ENCODE measurements at places on chromosomes 5 and 9. TPM values are rescaled to one million over a fixed set of nuclear protein-coding genes. Genes with fewer than 3 reads are reported as not detected.

Gene FABP6
- not detected for polyA plus RNA-seq

Gene QRFP
- polyA plus RNA-seq = not detected

Gene TNFSF8
- polyA plus RNA-seq = not detected

Gene GCNT4
- polyA plus RNA-seq = 10.1 TPM

Gene PFDN1
- polyA plus RNA-seq = 114 TPM

Gene GFI1B
- not detected for polyA plus RNA-seq

GRCh38 chr5:139579-140442, 47.8 kb downstream of the PLEKHG4B start:
- DNase-seq = no peak

Gene RCL1
- 5.1 TPM for polyA plus RNA-seq

- DNase-seq = no peak
Measured at GRCh38 chr5:172531704-172532026, 77.3 kb upstream of the SH3PXD2B start.

Gene LCN10
- polyA plus RNA-seq = not detected

- DNase-seq = no peak
Measured at GRCh38 chr9:14312719-14313377, 1.1 kb downstream of the NFIB start.

GRCh38 chr5:172830876-172831662, 3.0 kb upstream of the ERGIC1 start:
- no peak for DNase-seq

DNA sequence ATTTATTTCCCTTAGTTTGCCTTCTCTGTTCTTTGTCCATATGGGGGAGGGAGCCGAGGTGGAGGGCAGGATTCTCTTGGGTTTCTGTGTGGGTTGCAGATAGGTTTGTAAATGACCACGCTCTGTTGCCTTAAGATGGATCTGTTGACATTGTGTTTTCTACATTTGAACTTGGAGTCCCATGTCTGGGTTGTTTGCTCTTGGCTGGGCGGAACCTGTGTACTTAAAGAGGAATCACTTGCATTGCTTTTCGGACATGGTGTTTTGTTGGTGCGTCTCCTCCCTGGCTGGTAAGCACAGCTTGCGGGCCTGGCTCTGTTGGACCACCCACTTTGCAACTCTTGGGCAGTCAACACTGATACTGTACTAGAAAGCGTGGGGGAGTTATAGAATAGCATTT, 45.9 kb downstream of the EHMT1 start:
- DNase-seq = no peak

DNA sequence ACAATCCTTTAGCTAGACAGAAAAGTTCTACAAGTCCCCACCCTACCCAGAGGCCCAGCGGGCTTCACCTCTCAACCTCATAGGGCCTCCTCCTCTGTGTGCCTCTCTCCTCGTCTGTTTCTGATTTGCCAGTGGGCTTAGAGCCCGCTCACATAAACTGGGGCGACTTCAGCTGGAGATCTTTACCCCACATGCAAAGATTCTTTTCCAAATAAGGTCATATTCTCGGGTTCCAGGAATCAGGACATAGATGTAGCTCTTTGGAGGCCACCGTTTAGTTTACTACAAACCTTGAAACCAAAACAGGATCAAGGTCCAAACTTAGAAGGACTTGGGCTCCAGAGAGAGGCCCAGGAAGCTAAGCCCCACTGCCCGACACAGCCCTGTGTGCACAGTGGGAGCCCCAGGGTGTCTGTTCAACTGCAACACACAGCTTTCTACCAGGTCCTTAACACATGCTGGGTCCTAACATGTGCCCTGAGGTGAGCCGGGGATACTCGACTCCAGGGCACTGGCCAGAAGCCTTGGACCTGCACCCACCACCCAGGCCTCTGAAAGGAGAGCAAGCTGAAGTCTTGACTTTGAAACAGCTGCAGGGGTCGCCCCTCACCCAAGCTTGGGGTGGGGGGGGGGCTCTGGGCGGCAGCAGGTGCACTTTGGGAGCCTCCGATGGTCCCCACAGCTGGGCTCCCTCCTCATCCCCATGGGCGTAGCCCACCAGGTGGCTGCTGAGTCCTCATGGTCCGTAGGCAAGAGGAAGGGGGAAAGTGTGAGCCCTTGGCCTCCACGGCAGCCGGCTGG, 26.8 kb upstream of the SLC12A7 start:
- DNase-seq = no peak

- DNase-seq = no peak
Measured at GRCh38 chr5:14153932-14154731, 11.0 kb downstream of the TRIO start.

DNA sequence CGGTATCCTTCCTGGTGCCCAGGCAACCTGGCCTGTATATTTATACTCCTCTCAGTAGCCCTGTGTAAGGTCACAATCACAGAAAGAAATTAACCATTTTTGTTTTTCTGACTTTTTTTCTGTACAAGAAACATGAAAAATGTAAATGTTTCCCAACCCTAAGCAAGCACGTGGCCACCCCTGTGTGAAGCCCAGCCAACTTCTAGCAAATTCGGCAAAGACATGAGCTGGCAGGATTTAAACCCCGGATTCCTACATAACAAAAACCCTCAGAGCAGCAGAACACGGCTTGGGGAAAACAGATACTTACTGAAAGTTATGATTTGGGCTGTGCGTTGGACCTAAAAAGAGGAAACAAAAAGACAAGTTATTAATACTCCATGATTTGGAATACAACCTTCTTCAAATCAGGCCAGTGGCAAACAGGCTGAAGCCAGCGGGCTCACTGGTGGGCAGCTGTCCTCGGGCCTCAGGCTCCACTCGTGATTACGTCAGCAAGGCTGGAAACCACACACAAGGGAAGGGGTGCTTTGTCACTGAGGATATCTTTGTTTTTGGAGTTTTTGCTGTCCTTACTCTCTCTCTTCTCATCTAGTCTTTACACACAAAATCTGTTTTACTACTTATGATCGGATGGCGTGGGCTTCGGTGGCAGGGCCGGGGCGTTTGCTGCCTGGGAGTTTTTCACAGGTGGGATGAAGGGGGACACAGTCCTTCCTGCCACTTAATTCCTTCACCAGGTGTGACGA, 194.1 kb downstream of the ROR2 start:
- no peak for DNase-seq

DNA sequence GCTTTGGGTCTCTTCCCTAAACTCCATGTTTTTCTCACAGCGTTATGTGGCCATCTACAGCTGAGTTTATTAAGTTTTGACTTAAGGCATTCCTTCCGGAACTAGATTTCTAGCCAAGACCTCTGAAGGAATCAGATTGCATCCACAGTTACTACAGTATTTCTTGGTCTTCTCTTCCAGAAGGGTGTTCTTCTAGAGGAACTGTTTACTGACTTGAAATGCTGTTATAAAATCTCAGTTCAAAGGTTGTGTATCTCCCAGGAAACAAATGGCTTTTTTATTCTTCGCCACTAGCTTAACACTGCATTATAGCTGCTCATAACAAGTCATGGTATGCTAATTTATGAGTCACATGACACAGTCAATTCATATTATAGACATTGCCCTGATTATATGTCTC, 55.3 kb upstream of the RAD23B start:
- no peak for DNase-seq

GRCh38 chr9:123269281-123269680, 895 bp upstream of the STRBP start:
- no peak for DNase-seq

DNA sequence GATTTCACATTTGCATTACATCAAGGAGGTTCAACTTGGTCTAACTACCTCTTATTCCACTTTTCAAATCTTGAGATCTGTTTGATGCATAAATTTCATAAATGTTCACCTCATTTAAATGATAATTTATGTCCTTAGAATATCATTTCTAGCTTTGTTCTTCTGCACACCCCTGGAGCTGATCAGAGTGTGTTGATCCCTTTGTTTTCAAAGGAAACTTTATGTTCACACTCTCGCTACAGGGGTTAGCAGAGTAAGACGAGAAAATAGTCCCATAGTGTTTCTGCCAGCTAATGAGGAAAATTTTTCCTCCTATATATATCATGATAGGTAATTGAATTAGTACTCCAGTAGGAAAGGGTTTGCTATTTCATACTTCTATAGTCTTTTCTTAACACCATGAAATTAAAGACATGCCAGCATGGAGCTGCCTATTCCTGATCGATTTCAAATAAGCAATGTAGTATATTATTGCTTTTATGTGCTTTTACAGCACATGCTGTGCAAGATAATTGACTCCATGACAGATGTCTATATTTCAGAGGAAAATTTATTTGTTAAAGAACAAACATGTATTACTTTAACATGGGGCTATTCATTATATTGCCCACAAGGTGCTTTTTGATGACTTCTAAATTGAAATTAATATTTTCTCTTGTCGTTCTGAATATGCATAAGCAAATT, 4.8 kb upstream of the PAM start:
- DNase-seq = no peak

DNA sequence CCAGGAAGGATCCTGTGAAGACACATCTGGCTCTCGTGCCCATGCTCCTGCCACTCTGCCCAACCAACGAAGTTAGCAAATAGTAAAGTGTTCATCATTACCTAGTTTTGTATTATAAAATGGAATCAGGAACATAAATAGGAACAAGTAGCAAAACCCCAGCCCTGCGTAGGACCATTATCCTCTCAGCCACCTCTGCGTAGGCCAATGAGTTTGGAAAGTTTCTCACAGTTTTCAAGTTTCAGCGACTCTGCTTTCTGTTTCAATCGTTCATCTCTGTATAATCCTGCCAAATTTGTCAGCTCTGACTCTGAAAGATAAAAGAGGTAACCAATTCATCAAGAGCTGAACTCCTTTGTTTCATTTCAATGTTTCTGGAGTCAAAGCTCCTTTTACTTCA, 10.1 kb upstream of the SPATA24 start:
- DNase-seq = no peak

All from BJ (cell line).